ENCODE measurements at places on chromosomes 1 and 21.

DNA sequence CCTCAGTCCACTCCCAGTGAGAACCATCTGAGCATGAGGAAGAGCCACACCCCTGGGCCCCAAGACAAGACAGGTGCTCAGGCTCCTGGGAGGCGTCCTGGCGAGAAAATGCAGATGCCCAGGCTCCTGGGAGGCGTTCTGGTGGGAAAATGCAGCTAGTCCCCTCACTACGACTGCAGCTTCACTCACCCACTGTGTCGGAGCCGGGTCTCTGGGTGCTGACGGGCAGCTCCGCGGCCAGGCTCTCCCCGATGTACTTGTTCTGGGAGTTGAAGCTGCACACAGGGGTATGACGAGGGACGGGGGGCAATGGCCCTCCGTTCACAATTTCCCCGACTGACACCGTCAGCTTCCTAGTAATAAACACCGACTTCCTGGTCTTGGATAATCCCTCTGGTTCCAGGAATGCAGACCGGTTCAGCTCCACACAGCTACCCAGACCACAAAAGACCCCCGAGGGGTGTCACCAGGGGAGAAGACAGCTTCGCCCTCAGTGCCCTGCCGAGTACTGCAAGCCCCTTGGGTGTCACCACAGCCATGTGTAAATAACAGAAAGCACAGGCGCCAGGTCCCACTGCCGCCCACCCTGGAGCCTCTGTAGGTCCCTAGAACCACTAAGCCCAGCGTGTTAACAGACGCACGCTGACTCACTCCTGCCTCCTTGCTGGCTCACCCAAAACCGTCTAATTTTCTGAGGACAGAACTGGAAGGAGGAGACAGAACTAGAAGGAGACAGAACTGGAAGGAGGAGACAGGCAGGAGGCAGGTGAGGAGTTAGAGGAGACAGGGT lies 19.5 kb downstream of the MCM3AP start:
- DNase-seq = no peak

- no peak for DNase-seq
Observed at GRCh38 chr1:178161516-178161915, 67.6 kb downstream of the RASAL2 start.

GRCh38 chr21:37357691-37358090 lies 8.9 kb upstream of the DYRK1A start:
- DNase-seq = no peak

DNA sequence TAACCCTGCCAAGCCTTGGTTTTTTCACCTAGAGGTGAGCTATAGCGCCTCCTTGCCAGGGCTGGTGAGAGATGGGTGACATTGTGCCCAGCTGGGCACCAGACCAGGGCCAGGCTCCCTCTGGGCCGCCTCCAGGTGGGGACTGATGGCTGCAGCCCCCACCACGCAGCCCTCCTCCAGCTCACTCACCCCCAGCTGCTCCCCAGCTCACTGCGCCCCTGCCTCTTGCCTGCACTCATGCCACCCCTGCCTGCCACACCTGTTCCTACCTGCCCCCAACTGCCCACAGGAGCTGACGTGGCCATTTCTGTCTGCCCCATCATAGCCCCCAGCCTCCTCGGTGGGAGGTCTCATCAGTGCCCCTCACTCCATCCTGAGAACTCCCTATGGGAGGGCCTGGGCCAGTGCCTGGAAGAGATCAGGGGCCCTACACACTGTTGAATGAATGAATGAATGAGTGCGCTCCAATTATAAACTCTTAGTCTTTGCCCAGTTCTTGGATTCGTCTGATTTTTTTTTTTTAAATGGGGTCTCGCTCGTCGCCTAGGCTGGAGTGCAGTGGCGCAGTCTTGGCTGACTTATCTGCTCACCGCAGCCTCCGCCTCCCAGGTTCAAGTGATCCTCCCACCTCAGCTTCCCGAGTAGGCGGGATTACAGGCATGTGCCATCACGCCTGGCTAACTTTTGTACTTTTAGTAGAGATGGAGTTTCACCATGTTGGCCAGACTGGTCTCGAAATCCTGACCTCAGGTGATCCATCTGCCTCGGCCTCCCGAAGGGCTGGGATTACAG lies 26.4 kb upstream of the VPS13D start:
- DNase-seq = no peak

DNA sequence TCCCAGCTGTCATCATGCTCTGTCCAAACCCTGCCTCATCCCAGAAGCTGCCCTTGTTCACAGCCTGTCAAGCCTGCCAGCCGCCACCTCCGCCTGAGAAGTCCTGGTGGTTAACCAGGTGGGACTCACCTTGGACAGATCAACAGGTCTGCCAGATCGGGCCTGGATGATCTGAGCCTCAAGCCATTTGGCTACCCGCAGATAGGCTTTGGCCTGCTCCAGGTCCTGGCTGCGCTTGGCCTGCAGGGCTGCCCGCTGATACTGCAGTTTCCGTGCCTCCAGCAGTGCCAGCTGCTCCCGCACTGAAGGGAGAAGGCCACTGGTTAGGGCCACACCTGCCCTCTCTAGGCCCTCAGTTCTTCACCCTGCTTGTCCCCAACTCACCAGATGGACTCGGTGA lies 8.6 kb downstream of the CC2D1B start:
- no peak for DNase-seq

GRCh38 chr1:16174261-16174868 lies 18.5 kb upstream of the EPHA2 start:
- DNase-seq = no peak

DNA sequence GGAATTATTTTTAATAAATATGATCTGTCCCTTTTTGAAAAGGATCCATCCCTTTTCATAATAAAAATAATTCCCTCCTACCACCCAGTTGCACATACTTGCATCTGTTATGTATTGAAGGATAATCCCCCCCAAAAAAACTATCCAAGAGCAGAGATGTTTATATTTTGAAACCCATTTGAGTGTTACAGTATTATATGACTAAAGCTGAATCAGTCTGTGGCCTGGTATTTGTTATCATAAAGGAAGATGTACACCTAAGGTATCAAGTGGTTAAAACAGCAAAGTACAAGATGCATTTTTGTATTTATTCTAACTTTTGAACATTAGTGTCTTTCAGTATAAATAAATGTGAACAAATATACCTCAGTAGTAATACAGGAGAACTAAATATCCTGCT lies 12.7 kb upstream of the TGFB2 start:
- no peak for DNase-seq

DNA sequence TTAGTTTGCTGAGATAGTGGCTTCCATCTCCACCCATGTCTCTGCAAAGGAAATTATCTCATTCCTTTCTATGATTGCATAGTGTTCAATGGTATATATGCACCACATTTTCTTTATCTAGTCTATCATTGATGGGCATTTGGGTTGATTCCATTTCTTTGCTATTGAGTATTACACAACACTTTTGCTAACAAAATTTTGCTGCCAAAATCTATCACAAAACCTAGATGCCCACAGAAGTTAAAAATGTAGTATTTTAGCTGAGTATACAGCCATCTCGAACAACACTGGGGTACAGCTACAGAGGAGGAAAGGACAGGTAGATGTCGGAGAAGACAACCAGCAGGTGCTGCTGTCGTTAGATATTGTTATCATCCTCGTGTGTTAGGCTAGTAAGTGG lies 67.7 kb downstream of the LBR start:
- DNase-seq = no peak

DNA sequence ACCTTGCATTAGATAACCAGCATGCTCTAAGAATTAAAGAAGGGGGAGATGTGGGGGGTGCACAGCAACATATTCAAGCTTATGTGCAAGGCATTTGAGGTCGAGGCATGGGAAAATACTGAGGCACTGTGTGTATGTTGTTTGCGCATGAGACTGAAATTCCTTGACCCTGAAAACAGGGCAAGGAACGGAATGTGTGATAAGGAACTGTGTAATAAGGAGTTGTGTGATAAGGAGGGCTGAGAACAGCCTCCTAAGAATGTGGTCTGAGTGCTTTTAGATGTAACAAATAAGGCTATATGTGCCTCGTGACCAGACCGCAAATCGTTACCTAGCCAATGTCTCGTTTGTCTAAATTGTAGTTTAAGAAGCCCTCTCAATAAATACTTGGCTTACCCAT lies 26.5 kb upstream of the ITLN1 start:
- DNase-seq = no peak

- no peak for DNase-seq
Observed at GRCh38 chr1:41851589-41851988, 67.1 kb downstream of the HIVEP3 start.

GRCh38 chr1:113369699-113370098 lies 20.6 kb upstream of the MAGI3 start:
- DNase-seq = no peak

DNA sequence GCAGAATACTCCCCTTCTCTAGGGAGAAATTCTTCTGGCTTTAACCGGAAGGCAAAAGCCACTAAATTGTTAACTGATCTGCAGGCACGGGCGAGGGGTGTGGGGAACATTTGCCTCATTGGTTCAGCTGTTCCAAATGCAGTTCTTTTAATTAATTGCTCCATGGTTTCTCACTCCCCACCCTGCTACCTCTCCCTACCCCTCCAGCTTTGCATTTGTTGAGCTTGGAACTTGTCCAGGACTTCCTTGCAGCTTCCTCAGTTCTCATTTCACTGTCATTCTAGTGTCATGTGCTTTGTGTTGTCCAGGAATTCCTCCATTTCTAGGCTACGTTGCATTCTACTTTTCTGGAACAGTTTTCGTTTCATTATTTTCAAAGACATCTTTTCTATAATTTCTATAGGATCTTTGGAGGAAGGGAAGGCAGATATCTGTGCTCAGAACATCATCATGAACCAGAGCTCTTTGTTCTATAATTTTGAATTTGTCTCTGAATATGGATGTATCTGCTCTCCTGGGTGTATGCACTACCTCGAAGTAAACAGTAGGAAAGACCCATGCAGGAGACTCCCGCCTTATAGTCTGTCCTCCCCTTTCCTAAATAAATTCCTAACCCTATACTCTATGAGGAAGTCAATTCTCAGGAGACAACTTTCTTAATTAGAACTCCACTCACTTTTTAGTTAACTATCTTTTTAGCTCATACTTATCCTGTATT lies 132.4 kb upstream of the LMO4 start:
- DNase-seq = no peak

GRCh38 chr1:210814382-210815123 lies 319.4 kb downstream of the KCNH1 start:
- DNase-seq = no peak

GRCh38 chr1:2135441-2135841 lies 59.1 kb downstream of the FAAP20 start:
- no peak for DNase-seq

DNA sequence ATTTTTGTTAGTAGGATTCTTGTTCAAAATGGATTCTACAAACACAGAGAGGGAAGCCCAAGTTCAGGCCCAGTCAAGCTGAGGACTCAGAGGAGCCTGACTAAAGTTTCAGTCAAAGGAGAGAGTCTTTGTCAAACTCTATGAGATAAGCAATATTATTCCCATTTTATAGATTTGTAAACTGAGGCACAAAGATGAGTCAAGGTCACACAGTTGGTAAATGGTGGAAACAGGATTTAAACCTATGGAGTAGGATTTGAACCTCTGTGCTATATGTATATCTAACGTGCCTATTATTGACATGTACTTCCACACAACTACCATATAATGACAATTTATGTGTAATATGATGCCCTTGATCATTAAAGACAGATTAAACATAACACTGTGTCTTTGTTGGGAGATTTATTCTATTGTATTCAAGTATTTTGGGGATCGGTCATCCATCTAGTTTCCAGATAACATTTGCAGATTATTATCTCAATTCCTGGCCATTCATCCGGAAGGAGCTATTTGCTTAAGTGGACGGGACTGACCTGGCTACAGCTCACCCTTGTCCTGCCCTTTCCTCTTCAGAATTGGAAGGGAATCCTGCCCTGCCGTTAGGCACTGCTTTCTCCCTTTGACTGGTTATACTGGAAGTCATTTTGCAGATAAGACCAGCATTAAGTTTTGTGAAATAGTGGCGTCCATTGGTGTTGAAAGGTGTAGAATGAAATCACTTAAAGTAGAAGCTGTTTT lies 86.1 kb upstream of the LMO4 start:
- DNase-seq = no peak

GRCh38 chr1:226946841-226947240 lies 6.7 kb downstream of the COQ8A start:
- DNase-seq = no peak

DNA sequence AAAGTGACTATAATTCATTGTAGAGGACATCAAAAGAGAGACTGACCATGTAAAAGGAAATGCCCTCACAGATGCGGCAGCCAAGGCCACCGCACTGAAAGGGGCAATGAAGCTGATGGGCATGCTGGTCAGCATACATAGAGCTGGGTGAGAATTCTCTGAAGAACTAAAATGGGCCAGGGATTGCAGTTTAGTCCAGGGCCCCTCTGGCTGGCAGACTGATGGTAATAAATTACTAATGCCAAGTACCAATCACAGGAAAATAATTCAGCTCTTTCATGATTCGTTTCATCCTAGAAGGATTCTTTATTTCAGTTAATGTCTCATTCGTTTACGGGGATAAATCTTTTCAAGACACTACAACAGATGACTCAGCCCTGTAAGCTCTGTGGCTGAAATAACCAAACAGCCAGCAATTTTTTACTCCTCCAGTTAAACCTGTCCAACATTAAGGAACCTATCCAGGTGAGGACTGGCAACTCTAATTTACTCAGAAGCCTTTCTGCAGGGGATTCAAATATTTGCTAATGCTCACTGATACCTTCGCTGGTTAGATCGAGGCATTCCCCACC lies 56.9 kb upstream of the MAP1LC3C start:
- no peak for DNase-seq

DNA sequence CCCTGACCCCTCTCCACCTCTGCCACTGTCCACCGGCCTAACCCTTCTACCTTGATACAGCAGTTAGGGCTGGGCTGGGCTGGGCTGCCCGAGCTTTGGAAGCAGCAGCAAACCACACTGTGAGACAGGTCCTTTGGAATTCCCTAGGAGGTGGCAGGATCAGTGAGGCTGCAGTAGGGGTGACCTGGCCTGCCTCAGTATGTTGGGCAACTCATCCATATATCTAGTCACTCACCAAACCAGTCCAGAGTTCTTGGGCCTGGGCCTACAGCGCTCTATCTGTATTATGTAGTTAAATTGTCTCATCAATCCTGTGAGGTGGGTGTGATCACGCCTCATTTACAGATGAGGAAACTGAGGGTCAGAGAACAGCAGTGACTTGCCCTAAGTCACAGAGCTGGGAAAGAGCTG lies 13.3 kb upstream of the SYNC start:
- no peak for DNase-seq

DNA sequence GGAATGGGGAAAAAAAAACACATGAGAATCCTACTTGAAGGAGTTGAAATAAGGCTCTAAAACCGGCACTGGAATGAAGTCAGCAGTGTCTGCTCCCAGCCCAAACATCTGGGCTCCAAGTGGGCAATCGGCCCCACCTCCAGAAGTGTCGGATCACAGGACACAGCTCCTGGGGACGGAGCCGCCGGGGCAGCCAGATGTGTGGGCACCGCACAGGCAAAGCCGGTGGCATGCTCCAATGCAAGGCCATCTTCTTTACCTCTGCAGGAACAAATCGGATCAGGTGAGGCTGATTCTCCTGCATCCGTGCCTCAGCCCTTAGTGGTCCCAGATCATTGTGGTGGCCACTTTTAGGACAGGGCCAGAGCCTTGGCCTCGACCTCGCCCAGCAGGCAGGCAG lies 156.7 kb downstream of the PRDM16 start:
- DNase-seq = no peak

Measured in activated CD8-positive, alpha-beta memory T cell treated with anti-CD3 and anti-CD28 coated beads for 48 hours (primary cell).